ENCODE measurements at places on chromosomes 4 and X.

- DNase-seq = no peak
These were observed 249.9 kb downstream of the HNRNPD start for GRCh38 chr4:82123934-82124333.

DNA sequence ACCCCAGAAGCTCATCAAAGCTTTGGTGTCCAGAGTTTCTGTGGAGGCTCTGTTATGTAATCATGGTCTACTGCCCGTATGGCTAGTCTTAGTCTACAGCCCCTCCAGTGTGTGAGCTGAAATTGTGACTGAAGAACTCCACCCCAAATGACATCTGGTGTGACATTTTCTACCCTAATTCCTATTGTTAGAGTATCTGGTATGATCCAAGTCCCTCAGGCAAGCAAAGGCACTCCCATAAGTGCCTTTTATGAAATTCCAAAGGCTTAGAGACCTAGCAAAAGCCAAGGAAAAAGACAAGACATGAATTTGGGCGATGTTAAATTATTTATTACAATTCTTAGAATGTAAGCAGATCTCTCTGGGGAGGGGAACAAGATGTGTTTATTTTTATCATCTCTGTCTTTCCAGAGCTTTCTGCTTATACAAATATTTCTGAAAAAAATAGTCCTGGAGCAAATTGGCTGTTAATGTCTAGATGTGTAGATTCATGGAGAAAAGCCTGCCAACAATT lies 417.4 kb downstream of the CCSER1 start:
- no peak for DNase-seq

GRCh38 chr4:153266988-153267387 lies 62.7 kb downstream of the TRIM2 start:
- no peak for DNase-seq

DNA sequence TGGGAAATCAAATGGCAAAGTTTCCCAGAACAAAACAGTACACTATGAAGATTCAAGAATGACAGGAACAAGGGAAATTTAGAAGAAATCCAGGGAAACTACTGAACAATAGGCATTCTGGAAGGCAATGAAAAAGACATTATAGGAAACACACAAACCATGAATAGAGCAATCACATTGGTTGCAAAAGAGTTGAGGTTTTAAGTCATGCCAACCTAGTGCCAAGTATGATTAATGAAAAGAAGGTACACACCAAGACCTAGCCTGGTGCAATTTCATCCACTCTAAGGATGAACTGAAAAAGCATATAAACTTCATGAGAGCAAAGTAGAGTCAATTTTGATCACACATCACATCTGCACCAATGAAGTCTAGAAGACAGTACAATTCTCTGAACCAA lies 326.9 kb downstream of the PDHA2 start:
- DNase-seq = no peak

- no peak for DNase-seq
These were observed 399.6 kb upstream of the RPS6KA3 start for GRCh38 chrX:20666331-20666730.

DNA sequence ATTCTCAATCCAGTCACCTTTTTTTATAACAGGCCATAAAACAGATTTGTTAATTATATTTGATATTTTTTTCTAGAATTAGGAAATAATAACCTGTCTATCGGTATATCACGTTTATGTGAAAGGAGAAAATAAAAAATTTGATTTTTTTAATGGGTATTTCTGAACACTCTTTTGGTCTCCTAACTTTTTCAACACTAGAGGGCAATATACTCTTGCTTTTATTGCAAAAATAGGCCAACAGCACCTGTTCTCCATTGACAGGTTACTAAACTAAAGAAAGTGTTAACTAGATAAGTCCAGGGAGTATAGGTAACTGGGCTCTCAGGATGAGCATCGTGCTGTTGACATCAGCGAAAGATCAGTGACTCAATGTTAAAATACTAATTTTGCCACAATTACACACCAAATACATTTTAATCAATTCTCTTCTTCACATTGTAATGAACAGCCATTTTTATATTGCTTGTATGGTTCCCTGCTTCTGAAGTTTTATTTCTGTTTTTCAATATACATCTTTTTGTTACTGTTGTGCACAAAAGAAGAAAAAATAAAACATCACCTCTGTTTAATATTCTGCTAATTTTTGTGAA lies 22.8 kb downstream of the NDST4 start:
- DNase-seq = no peak

- DNase-seq = no peak
These were observed 24.8 kb downstream of the HOPX start for GRCh38 chr4:56656346-56656643.

- no peak for DNase-seq
These were observed 164.1 kb upstream of the PPARGC1A start for GRCh38 chr4:24053934-24054333.

DNA sequence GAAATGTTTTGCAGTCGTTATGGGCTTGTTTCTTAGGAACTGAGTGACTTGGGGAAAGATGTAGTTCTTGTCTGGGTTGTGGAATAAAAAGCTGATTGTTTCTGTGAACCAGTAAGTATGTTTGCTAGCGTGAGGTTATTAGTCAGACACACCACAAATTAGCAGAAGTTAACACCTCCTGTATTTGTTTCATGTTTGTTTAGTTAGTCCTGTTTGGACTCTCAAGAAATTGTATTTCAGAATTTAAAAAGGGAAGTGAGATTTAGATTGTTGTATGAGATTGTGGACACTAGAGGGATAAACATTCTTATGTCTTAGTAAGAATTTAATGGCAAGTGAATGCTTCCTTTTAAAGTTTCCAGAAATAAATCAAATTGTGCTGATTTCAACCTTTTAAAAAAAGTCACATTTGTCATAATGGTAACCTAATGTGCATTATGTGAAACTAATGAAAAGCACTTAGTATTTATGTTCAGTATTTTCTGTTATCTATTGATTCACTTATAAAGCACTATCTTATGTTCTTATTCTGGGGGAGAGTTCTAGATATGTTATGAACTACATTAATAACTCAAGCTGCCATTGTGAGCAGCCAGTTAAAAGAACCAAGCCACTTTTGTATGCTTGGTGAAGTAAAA lies 25.6 kb downstream of the ATP10D start:
- no peak for DNase-seq

DNA sequence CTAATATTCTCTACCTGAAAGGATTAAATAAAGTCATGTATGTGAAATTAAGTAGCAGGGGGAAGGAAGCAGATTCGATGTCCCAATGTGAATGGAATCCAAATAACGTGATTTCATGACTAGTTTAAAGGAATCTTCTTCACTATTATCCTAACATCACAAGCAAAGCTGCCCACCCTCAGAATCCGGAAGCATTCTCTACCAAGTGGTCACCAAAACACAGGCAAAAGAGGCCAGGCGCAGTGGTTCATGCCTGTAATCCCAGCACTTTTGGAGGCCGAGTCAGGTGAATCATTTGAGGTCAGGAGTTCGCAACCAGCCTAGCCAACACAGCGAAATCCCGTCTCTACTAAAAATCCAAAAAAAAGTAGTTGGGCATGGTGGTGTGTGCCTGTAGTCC lies 212.9 kb downstream of the LDB2 start:
- peak; percentile 68 for DNase-seq

DNA sequence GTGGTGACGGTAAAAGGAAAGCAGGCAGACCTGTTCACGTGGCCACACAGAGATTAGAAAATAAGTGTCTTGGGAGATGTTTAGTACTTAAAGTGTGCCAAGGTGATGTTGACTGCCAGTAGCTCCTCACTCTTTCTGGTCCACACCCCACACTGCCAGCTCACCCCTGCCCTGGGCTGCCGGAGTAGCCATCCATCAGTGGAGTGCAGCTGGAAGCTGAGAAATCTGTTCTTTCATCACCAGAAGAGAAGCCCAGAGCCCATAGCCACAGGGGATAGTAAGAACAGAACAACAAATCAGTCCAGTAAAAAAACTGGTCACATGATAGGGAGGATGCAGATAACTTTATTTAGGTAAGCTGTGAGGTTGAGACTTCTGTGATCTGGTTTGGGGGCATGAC lies 64.1 kb downstream of the WWC2 start:
- DNase-seq = no peak

- no peak for DNase-seq
These were observed 262.9 kb upstream of the IL1RAPL1 start for GRCh38 chrX:28324321-28324721.

All from non-pigmented ciliary epithelial cell (primary cell).